ENCODE measurements at places on chromosomes 1 and 21. TPM values are rescaled to one million over a fixed set of nuclear protein-coding genes. Genes with fewer than 3 reads are reported as not detected.

Gene RSPO1
- not detected for total RNA-seq

DNA sequence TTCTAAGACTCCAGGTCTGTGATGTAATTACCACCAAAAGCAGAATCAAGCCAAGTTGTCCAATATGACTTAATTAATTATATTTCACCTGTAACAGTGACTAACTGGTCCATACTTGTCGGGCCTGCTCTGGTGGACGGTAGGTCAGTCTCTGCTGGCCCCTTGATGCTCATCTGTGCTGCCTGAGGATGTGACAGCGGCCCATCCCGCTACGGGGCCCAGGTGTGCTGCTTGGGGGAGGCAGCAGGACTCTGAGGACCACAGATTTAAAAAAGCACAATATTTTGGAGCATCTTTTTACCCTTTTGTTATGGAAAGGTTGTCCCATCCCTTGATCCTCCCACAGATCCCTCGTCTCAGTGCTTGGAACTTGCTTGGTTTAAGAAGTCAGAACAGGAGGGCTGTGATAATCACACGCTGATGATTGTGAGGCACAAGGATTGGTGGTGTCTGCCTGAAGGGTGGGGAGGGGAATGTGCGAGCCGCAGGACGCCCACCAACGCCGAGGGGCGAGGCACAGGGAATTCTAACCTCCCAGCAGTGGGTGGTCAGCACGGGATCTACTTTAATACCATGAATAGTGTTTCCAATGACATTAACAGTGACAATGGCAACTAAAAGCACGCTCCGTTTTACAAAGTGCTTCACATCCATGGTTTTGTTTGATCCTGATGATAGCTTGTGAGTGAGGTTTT lies 27.8 kb upstream of the UMODL1 start:
- no peak for DNase-seq

GRCh38 chr1:90963651-90964050 lies 58.2 kb downstream of the ZNF644 start:
- no peak for DNase-seq

DNA sequence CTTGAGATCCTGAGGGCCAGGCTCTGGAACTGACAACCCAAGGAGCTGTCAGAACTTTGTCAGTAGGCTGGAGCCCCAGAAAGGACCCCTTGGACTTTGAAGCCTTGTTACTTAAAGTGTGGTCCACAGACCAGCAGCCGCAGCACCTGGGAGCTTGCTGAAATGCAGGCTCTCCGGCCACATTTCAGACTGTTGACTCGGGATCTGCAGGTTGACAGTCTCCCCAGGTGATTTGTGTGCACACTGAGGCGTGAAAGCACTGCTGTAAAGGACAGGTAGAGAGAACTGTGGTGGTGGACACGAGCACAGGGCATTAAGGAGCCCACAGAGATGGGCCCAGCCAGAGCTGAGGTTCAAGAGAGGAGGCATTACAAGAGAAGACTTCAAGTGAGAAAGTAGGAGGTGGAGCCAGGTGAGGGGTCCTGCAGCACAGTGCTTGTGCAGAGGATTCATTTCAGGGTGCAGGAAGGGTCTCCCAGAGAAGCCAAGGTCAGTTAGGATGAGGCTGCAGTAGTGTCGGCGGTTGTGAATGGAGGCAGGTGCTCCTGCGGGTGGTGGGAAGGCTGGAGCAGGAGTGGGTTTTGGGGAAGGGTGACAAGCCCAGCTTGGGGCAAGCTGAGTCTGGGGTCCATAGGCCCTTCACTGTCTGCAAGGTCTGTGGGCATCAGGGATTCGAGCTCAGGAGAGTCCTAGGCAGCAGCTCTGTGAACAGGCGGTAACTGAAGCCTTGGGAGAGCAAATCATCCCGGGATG lies 4.6 kb downstream of the HYI start:
- DNase-seq: no peak

DNA sequence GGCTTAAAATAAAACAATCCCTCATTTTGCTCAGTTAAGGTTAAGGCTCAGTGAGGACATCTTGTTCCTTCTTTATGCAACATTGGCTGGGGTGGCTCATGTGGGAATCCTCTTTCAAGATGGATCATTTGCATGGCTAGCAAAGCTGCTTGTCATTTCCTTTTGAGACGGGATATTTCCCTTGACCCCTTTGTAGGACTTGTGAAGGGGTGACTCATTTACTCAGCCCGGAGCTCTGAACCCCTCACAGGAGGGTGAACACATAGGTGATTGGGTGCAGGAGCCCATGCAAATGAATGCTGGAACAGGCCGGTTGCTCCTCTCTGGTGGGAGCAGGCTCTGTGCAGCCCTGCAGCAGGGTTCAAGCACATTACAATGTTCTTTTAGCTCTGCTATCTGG lies 15.8 kb upstream of the C8A start:
- DNase-seq: no peak

GRCh38 chr1:183243161-183244050 lies 57.3 kb downstream of the LAMC2 start:
- no peak for DNase-seq

DNA sequence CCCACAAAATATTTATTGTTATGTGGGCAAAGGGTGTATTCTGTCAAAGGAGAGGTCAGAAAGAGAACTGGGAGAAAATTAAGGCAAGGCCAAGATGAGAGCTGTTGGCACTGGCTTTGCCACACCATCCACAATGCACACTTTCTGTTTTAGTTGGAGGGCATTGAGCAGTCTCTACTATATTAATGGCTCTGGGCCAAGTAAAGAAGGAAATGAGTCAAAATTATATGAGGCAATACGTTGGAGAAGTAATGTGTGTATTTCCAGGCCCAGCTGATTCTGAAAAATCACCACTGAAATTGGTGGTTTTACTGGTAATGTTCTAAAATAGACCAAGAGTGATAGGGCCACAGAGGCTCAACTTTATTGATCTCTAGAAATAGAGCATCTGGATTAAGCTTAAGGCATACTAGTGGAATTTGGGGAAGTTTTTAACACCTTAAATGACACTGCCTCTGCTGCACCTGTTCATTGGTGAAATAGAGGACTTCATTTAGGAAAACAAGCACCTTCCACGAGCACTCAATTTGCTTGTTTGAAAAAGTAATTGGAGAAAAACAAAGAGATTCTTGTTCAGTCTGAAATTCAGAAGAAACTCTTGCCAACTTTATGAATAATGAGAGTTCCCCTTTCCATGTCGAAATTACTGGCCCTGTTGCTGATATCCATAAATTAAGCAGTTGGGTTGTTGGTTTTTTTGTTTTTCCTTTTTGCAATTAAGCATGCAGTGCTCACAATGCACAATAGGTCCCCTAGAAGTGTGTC lies 424.9 kb downstream of the ADGRL2 start:
- no peak for DNase-seq

GRCh38 chr1:20648438-20648837 lies 12.7 kb downstream of the DDOST start:
- no peak for DNase-seq

DNA sequence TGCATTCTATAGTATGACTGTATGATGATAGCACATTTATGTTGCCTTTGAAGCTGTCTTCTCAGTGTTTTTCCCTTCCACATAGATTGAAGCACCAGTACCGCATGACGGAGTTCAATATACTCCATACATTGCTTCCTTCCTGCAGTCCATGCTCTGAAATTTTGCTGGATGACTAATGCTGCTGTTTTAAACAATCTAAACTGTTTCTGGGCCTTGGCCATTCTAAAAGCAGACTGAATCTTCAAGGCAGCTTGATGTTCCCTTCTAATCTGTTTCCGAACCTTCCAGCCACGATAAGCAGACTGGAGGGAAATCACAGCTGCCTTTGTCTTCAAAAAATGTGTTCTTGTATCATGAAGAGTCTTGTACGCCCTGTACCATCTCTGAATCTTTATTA lies 36.2 kb upstream of the F13B start:
- no peak for DNase-seq

All from occipital lobe (tissue), 3 donors.